NCI-H510A treated with DMSO at 0.1 percent for 48 hours (cell line): ENCODE measurements at places on chromosomes 3 and 15.

GRCh38 chr15:82968066-82968465 lies 15.5 kb upstream of the HOMER2 start:
- no peak for DNase-seq

- no peak for DNase-seq
Measured at GRCh38 chr3:35648347-35648746, 9.0 kb downstream of the ARPP21 start.

GRCh38 chr3:114365909-114366308 lies 72.1 kb downstream of the TIGIT start:
- no peak for DNase-seq

DNA sequence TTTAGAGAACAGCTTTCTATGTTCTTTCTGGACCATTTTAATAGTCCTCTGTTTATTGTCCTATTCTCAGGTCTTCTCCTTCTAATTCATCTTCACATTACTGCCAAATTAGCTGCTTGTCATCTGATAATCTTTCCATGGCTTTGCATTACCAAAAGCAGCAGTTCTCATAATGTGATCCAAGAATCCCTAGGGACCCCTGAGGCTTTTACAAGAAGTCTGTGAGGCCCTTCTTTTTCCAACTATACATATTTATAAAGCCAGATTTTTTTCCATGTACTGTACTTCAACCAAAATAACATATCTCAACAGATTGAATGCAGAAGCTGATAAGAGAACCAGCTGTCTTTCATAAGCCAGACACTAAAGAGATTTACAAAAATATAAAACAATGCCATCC lies 162.5 kb upstream of the BFSP2 start:
- no peak for DNase-seq

- no peak for DNase-seq
Measured at GRCh38 chr3:399647-400046, 203.1 kb downstream of the CHL1 start.

DNA sequence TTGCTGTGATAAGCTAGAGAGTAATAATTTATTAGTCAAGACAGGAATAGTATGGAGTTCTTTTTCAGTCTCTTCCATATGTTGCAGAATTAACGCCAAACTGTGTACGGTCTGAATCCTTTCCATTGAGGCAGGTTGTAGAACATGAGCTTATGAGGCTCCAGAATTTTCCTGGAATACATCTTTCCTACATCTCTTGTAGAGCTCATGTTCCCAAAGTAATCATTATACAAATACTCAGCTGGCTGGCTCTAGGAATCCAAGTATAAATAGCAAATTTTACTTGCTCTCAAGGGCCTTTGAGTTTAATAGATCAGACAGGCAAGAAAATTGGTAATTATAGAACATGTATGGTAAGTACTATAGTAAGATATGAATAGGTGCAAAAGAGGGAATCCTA lies 419.4 kb downstream of the RBMS3 start:
- no peak for DNase-seq
